ENCODE measurements at places on chromosomes 13 and 19.

- DNase-seq = no peak
Measured at GRCh38 chr19:56403261-56403660, 871 bp upstream of the ZNF583 start.

DNA sequence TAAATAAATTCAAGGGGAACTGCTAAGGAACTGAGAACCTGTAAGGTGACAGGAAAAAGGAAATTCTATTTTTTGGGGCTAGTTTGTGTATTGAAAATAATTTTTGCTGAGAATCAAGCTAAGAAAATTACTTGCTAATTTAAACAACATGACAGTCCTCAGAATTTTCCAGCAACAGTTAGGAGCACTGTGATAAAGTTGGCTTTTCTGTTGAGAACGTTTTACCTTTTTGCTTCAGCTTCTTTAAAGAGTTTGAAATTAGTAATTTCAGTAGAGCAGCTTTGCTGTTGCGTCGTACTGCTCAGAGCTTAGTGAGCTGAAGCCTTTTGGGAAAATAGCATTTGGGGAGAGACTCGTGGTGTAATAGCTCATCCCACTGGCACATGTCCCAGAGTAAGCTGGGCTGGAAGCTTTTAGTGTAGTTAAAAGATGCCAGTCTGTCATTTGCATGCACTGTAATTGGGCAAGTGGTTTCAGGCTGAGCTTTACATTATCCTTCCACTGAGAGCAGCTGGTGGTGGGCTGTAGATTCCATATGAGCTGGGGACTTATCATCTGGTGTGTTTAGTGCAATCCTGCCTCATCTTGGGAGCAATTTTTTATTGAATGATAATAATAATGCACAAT lies 69.8 kb downstream of the LRCH1 start:
- DNase-seq = no peak

GRCh38 chr19:1290703-1291651 lies 5.3 kb downstream of the EFNA2 start:
- DNase-seq = no peak

GRCh38 chr19:41565379-41565720 lies 10.6 kb upstream of the CEACAM21 start:
- no peak for DNase-seq

- no peak for DNase-seq
Measured at GRCh38 chr13:83919775-83920174, 37.5 kb upstream of the SLITRK1 start.

GRCh38 chr13:93364166-93364565 lies 137.6 kb downstream of the GPC6 start:
- DNase-seq = no peak

- DNase-seq = no peak
Measured at GRCh38 chr19:47172666-47173455, 42.2 kb downstream of the SAE1 start.

DNA sequence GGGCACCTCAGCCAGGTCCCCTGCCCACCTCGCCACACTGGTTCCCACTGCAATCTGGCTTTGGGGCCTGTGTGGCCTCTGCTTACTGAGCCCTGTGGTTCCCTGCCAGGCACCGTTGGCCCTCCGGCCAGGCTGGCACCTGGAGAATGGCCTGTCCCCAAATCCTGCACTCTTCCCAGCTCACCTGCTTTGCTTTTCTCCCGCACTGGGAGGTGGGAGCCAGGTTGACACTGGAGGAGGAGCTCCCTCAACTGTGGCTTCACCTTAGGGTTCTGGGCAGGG lies 97.0 kb downstream of the SCGB2B2 start:
- DNase-seq = no peak

DNA sequence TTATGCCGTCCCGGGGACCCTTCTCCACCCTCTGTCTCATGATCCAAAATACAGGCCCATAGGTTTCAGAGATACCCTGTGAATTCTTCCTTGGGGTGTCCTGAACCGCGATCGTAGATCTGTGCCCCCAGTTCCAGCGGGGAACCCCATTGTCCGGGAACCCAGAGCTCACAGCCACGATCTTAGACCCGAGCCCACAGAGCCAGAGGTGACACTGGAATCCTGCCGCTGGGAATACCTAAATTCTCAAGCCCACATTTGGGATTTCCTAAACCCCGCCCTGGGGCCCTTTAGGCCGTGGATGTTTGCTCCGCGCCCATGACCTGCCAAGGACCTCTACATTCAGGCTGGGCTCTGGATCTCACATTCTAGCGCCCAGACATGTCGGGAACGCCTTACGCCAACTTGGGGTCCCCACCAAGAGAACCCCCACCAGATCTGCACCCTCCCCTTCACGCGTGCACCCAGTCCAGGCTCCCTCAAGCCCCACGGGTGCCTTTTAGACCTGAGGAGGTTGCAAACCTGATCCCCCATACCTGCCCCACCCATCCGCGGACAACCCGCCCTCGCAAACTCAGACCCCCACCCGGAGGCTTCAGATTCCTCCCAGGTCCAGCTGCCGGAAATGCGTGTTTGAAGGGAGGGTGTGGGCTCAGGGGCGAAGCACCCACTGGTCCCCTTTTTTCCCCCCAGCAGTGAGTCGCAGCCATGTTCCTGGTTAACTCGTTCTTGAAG lies 605 bp downstream of the CAPNS1 start:
- DNase-seq = no peak

DNA sequence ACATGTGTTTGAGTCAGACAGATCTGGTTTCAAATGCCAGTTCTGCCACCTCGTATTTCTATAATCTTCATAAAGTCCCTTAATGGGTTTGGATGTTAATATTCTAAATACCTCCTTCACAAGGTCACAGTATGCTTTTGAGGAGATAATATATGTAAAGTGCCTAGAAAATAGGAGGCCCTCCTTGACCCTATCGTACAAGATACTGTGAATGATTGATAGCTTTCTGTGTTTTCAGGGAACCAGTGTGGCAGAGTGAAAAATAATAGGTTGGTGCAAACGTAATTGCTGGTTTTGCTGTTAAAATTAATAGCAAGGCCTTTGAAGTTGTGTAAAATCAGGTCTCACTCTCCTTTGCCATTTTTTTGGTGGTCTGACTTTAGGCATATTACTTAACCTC lies 77.5 kb upstream of the SCEL start:
- no peak for DNase-seq

DNA sequence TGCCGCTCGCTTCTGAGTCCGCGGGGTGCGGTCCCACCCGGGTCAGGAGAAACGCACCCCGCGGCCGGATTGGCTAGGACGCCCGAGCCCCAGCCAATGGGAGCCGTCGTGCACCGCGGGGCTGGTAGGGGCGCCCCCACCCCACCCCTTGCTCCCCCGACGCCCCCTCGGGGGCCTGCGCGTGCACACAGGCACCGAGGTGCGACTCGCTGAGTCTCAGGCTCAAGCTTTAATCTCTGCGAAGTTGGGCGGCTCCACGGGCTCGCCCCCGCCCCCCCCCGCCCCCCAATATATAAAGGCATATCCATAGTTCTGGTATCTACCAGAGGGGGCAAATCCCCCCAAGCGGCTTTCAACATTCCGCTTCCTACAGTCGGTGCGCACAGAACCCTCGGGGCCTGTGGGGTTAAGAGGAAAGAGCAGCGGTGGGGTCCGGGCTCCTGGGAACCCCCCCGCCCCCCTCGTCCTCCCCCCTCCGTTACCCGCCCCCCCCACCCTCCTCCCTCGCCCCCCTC lies at the start of gene COX6B2:
TSS of gene COX6B2 (minus strand) at position 22 of the 515 bp plus-strand sequence. CDS start 198 bp downstream, outside the sequence.
- no peak for DNase-seq

DNA sequence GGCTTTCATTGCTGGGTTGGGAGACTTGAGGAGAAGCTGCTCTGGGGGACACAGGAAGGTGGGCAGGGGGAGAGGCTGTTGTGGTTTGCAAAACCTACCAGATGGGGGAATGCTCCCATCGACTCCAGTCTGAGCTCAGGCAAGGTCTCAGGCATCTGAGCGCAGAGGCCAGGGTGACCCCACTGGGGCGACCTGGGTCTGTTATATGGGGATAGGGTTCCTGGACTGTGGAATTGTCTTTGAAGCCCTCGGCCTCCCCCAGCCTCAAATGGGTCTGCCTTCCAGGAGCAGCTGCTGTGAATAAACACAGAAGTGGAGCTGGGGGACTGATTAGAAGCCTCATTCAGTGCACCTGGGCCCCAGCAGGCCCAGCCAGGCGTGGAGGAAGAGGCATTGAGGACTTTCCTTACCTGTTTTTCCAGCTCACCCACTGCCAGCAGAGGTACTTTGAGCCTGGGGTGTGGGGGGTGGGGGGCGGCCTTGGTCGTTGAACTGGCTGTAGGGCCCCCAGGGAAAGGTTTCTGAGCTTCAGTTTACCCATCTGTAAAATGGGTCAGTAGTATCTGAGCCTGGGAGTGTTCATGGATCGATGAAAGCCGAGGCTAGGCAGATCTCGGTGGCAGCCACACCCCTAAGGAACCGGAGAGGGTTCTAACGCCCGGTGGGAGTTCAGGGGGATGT lies 1.4 kb downstream of the CERS4 start:
- no peak for DNase-seq

GRCh38 chr19:40210889-40211288 lies 7.3 kb downstream of the TTC9B start:
- DNase-seq = no peak

GRCh38 chr19:16363133-16363851 lies 38.7 kb downstream of the KLF2 start:
- DNase-seq = no peak

GRCh38 chr13:106865716-106866440 lies 297.9 kb upstream of the ARGLU1 start:
- no peak for DNase-seq

- DNase-seq = no peak
Measured at GRCh38 chr19:1412995-1413800, 5.8 kb downstream of the DAZAP1 start.

Measured in iPS DF 6.9 (cell line).